ENCODE measurements at places on chromosomes 2 and 18. TPM values are rescaled to one million over a fixed set of nuclear protein-coding genes. Genes with fewer than 3 reads are reported as not detected.

DNA sequence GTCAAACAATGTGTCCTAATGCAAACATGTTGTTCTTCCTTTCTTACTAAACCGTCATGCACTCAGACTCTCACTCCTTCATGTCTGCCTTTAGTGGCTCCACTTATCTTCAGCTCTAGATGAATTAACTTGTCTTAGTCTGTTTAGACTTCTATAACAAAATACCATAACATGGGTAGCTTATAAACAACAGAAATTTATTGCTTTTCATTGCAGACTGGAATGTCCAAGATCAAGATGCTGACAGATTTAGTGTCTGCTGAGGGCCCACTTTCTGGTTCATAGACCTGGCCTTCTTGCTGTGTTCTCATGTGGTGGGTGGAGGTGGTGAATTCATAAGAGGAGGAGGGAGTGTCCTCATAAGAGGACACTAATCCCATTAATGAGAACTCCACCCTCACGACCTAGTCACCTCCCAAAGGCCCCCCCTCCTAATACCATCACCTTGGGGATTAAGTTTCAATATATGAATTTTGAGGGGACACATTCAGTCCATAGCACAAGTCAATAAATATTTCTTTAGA, 32.3 kb downstream of the RALBP1 start:
- no peak for DNase-seq

DNA sequence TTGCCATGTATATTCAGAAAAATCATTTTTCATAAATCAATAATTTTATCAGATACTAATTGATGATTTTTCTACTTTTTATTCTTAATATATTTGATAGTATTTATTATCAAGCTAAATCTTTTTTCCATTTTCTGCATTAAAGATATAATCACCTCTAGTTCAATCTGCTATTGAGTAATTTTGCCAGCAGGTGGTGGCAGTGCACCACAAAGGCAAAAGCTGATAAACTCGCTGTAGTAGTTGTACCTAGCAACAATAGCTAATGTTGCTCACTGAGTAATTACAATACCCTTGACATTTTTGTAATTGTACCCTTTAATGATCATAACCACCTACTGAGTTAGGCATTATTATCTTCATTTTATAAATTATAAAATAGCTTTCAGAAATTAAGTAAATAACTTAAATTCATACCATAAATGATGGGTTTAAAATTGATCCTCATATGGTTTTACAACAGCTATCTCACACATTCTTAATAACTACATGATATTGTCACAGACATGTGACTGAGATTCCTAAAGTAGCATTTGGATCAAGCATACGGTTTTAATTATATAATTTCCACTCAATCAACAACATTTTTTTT, 52.0 kb upstream of the CALCRL start:
- peak; percentile 80 for DNase-seq

DNA sequence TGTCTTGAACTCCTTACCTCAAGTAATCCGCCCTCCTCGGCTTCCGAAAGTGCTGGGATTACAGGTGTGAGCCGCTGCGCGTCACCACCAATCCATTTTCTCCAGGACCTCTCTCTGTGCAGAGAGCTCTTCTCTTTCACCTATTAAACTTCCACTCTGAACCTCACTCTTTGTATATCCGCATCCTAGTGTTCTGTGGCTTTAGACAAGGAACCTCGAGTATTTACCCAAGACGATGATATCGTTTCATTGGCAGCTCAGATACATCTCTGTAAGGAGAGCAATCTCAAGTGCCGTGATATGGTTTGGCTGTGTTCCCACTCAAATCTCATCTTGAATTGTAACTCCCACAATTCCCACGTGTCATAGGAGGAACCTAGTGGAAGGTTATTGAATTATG, 15.1 kb upstream of the WDR33 start:
- no peak for DNase-seq

- DNase-seq: no peak
These were observed 114.7 kb downstream of the FAM210A start for GRCh38 chr18:13611601-13612195.

GRCh38 chr2:183868153-183868552, 730.2 kb upstream of the ZNF804A start:
- no peak for DNase-seq

Gene REG1A
- not detected for total RNA-seq

All from NCI-H460 (cell line).